Renal cortex interstitium (tissue), 15 donors: ENCODE measurements at places on chromosomes 2 and 18. TPM values are rescaled to one million over a fixed set of nuclear protein-coding genes. Genes with fewer than 3 reads are reported as not detected.
A peak's percentile ranks its signal among the peaks of the same experiment; 100 is the strongest.

GRCh38 chr2:47226132-47226922 is 71.2 kb upstream of the STPG4 start:
- DNase-seq, result no peak

DNA sequence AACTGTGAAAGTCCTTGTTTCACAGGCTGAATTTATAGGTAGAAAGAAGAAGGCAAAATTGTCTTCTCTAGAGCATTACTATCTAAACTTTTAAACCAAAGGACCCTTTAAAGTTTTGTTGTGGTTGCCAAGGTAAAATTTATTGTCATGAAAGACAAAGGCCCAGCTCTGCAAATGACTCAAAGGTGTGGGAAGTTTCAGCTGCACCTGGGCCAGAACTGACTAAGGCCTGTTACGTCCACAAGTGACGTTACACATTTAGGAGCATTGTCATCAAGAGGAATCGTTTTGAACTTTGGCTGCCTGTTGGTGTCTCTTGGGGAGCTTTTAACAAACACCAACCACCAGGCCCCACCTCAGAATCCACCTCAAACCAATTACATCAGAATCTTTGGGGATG is 8.1 kb upstream of the DSC3 start:
- no peak for DNase-seq

DNA sequence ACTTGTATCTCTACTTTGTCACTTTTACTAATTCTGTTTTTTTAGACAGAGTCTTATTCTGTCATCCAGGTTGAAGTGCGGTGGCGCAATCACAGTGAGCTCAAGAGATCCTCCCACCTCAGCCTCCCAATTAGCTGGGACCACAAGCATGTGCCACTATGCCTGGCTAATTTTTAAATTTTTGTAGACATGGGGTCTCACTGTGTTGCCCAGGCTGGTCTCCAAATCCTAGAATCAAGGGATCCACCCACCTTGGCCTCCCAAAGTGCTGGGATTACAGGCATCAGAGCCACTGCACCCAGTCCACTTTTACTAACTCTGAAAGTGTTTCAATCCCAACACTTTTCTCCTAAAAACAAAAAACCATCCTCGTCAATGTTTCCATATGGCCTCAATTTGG is 94.9 kb downstream of the MALT1 start:
- DNase-seq, result no peak

GRCh38 chr2:239225871-239226561 is 174.8 kb downstream of the HDAC4 start:
- no peak for DNase-seq

The MRPL53 gene
- 70.2 TPM for polyA plus RNA-seq

The CRACDL gene
- 2.6 TPM for polyA plus RNA-seq

DNA sequence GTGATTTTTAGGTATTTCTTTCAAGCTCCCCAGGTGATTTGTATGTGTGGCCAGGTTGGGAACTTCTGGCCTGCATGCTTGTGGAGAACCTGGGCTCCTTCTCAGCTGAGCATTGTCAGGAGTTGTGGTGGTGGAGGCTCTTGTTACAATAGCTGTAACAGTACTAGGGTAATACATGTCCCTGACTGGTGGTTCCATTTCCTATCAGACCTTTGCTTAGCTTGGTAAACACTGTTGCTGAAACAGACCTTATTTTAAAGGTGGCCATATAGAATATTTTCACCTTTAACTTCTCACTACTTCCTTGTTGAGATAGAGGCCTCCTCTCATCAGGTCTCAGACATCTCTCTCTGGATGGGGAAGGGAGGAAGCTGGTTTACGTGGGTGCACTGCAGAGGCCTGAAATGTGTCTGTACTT is 79.2 kb downstream of the SETBP1 start:
- DNase-seq, result no peak

DNA sequence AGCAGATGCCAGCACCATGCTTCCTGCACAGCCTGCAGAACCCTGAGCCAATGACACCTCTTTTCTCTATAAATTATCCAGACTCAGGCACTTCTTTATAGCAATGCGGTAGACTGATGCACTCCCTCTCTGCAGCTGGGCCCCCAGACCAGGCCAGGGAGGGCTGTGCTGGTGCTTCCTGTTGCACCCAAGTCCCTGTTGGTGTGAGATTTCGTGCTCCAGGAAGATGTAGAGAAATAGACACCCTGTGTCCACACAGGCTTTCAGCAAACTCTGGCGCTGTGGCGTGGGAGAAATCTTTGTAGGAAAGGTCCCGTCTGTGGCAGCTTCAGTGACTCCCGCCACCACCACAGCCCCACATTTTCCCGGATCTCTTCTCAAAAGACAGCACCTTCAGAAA is 572.2 kb downstream of the GALR1 start:
- no peak for DNase-seq

The GPR45 gene
- polyA plus RNA-seq, result not detected

The IRS1 gene
- 15.7 TPM for polyA plus RNA-seq

The UGT1A10 gene
- polyA plus RNA-seq, result not detected

The ORC4 gene
- polyA plus RNA-seq, result 133 TPM

- peak; percentile 16 for DNase-seq
Measured at GRCh38 chr2:23824777-23825212, 102.1 kb downstream of the ATAD2B start.

DNA sequence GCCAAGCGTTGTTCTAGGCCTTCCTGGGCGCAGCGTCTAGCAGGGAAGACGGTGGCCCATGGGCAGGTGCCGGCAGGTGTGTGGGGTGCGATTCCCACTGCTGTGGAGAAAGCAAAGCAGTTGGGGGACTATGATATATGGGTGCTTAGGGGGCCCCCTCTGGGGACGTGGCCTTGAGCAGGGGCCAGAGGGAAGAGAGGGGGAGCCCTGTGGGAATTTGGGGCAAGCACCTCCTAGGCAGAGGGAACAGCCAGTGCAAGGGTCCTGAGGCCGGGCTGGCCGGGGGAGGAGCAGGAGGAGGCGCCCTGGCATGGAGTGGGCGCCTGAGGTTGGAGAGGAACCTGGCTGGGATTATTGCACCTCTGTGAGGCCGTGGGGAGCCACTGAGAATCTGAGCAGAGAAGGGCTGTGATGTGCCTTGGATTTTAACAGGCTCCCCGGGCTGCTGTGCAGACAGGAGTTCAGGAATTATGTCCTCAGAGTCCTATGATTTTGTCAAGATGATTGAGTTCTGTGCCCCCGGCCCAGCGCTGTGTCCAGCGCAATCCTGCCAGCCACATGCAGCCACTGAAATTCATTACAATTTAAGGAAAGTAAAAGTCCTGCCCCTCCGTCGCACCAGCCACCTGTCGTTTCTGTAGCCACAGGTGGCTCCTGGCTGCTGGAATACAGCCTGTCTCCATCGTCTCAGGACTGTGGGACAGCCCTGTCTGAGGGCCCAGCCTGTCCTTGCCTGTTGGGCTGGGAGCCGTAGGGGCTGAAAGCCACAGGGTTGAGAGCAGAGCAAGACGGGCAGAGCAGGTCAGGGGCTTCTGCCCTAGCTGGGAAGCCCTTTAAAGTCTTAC is 9.1 kb upstream of the KLHL30 start:
- no peak for DNase-seq

GRCh38 chr2:122939796-122940195 is 1085.3 kb upstream of the CNTNAP5 start:
- no peak for DNase-seq

The TEX44 gene
- polyA plus RNA-seq, result not detected

GRCh38 chr2:234632527-234633391 is 135.9 kb upstream of the ARL4C start:
- no peak for DNase-seq

DNA sequence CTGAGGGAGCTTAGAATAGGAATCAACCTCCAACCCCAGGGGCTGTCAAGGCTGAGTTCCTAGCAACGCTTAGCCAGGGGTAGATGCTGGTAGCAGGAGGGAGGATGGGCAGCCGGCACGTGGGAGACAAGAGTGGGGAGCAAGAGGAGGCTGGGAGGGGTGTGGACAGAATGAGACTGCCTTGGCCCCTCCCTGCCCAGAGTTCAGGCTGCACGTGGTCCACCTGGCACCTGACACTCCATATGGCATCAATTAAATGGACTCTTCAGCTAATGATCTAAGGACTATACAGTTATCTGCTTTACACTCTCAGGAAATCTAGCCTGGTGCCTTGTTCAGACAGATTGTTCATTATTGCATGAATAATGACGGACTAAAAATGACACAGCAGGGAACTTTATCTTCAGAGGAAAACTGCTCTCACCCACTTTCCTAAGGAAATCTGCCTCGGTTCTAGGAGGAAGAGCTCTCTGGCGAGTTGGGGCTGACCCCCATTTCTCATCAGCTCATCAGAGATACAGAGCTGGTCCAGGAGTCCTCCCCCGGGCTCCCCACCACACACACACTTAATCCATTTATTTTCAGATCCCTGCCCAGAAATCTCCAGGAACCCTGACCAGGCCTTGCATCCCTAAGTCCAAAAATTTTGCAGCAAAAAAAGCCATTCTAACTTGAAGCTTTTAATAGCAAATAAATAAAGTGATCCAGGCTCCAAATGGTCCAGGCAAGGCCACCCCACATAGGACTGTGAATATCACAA is 102.1 kb upstream of the CDC42EP3 start:
- DNase-seq, result no peak

The CYP27A1 gene
- 61.9 TPM for polyA plus RNA-seq

GRCh38 chr2:211281430-211282073 is 725.2 kb downstream of the CPS1 start:
- no peak for DNase-seq

- DNase-seq, result no peak
Measured at GRCh38 chr2:165500001-165500400, 30.5 kb downstream of the CSRNP3 start.

DNA sequence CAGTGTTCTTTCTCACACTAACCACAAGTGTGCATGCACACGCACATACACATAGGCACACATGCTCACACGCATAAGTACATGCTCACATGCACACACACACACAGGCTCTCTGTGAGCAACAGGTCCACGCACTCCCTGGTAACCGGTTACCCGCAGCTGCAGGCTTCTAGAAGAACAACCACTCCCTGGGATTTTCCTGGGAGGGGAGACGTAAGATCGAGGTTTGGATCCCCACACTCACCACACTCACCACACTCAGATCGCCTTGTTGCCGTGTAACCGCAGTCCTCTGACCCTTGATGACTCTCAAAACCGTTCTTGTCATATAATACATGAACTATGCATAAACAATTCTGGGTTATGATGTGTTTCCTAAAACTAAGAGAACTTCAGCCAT is 42.2 kb downstream of the TTC32 start:
- no peak for DNase-seq

The TWIST2 gene
- 4.3 TPM for polyA plus RNA-seq

The SCN7A gene
- polyA plus RNA-seq, result 15.3 TPM

DNA sequence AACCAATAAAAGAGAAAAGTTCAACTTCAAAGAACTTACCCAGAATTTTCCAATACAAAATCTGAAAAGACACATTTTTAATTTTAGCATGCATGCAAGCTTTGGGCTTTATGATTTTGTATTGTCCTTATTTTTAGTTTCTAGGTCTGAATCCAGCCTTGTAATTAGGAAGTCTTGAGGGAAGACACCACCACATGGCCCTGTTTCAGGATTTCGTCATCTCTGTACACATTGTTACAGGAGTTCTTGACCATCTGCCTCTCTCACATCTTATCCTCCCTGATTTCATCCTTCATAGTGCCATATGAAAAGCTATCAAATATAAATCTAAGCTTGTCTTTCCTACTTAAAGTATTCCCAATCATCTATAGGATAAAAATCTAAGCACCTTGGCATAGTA is 176.1 kb downstream of the TXNL1 start:
- no peak for DNase-seq

The ADGRF3 gene
- polyA plus RNA-seq, result 3.0 TPM

DNA sequence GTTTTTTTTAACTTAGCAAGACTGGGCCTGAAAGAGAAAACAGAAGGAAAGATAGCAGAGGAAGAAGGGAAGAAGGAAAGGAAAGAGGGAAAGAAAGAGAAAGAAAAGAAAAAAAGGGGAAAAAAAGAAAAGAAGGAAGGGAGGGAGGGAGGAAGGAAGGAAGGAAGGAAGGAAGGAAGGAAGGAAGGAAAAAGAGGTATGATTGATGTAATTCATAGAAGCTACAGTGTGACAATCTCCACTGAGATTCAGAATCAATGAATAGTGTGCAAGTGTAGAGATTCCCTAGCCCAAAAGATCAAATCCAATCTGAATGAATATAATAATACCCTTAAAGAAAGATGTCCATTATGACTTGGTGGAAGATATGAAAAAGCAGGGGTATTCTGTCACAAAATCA is 126.9 kb upstream of the DNAJC10 start:
- DNase-seq, result no peak

DNA sequence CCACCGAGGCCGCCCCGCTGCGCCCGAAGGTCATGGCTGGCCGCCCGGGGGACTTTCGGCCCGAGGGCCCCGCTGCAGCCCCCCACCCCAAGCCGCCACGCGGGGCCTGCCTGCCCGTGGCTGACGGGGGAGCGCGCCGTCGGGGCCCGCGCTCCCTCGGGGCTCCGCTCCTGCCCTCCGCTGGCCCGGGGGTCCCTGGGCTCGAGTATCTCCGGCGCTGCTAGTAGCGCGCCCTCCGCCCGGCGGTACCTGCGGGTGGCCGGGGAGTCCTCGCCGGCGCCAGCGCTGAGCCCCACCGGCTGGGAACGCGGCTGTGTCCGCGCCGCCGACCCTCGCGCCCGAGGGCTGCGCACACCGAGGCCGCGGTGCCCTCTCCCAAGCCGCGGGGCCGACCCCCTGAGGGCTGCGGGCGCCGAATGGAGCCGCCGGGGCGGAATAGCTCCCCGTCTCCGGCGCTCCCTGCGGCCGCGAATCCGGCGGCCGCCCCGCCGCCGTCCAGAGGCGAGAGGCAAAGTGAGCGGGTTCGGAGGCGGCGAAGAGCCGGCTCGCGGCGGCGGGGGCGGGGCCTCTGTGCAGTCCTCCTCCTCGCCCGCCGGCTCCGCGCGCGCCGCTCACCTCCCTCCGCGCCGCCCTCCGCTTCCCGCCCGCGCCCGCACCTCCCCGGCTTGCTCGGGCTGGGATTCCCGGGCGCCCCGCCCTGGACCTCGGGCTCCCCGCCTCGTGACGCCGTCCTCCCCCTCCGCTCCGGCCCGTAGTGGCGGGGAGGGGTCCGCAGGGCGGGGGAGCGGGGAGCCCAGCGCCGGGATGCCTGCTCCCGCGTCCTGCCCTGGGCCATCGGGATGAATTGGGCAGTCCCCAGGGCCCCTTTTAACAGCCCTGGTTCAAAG is at the start of gene KCNG3:
Gene KCNG3 (minus strand): TSS at position 515 of the 887 bp plus-strand sequence. CDS start 481 bp downstream, at position 34.
- peak; percentile 73 for DNase-seq

DNA sequence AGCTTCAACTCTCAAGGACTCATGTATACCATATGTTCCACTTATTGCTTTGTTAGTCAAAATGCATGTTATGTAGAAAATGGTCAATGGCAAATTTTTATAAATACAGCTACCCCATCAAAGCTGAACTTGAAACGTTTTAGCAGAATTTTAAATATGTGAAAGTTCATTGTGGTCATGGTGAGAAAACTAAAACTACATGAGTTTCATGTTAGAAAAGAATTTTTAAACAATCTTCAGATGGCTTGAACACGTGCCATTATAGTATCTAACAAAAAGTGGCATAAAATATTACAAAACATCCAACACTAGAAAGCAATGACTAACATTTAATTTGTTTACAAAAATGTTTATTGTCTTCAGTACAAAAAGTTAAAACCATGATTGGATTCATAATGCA is 246.0 kb upstream of the KCNJ3 start:
- no peak for DNase-seq

- DNase-seq, result no peak
Measured at GRCh38 chr2:128510701-128511397, 192.2 kb upstream of the HS6ST1 start.

The KCNIP3 gene
- 22.4 TPM for polyA plus RNA-seq

GRCh38 chr2:54558188-54559005 is 102.3 kb downstream of the SPTBN1 start:
- DNase-seq, result no peak

The KCNG3 gene
- polyA plus RNA-seq, result 1.0 TPM
